ENCODE measurements at places on chromosomes 4 and X.

DNA sequence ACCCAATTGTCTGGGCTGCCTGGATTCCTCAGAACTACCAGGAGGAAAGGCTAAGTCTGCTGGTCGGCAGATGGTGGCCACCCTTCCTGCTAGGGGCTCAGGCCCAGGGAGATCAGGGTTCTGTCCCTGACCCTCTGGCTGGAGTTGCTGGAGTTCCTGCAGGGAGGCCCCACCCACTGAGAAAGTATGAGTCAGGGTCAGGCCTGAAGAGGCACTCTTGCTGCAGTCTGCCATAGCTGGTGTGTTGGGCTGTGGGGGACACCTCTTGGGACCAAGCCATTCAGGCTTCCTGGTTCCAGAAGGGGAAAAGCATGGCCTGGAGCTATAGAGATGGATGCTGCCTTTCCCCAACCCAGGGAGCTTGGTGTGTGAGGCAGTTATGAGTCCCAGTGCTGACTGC lies 40.4 kb upstream of the PCDH18 start:
- no peak for DNase-seq

- no peak for DNase-seq
Measured at GRCh38 chr4:181331214-181331613, 912.0 kb upstream of the TENM3 start.

DNA sequence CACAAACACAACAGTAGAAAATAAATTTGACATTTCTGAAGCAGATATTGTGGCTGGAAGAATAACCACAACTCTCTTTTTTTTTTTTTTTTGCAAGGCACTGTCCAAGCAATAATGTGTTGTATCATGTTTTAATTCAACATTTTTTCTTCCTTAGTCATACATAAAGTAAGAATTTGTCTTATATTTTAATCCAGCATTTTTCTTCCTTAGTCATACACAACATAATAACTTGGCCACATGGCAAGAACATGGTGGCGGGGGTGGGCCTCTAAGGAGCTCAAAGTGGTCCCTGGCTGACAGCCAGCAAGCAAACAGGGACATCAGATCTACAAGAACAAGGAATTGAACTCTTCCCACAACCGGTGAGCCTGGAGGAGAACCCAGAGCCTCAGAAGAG lies 20.2 kb downstream of the FBXW7 start:
- no peak for DNase-seq

DNA sequence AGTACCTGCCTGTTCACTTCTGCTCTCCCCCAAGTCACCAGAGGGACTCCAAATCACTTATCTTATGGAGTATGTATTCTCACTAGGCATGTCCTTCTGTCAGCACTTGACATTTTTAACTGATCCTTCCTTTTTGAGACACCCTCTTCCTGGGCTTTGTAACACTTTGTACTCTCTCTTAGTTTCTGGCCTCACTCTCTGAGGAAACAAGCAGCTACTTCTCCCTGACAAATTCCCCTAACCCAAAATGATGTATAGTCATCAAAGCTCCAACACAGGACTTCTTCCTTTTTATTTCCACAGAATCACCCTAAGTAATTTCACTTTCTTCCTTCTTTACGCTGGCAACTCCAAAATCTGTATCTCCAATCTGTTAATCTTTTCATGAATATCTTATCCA lies 101.8 kb downstream of the ARAP2 start:
- DNase-seq: no peak

DNA sequence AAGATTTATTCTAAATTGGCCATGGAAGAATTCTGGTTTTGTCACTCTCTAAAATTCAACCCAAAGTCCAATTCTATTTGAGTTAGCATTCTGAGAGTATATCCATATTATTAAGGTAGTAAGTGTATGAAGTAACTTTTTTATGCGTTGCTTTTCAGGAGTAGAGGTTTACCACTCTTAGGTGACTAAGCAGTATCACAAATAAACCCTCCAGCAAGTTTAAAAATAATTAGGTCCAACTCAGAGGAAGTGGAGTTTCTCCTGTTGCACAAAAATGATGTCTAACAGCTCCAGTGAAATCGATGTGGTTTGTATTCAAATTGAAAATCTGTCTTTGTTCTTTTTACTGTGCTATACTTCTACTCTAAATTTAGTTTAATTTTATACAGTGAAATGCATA lies 6.6 kb downstream of the SCML1 start:
- DNase-seq: no peak

- DNase-seq: no peak
Measured at GRCh38 chr4:61521451-61521850, 321.3 kb downstream of the ADGRL3 start.

GRCh38 chr4:185838104-185838452 lies 26.1 kb upstream of the SORBS2 start:
- no peak for DNase-seq

GRCh38 chr4:170729236-170729635 lies 639.5 kb upstream of the AADAT start:
- no peak for DNase-seq

DNA sequence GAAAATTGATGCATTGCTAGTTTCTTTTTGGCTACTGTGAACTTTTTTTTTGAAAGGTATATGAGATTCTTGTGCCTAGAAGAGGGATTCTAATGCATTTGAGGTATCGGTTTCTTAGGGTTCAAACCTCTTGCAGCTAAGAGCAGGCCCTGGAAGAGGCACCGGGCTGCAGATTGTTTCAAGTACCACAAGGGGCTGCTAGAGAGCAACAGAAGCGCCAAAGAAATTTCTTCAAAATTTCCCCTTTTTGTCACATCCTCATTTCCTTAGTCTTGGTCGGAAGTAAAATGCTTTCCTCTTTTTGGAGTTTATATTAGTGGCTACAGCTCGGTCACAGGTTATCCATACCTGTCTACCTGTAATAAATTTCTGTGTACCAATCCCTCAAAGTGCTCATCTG lies 89.8 kb downstream of the PDGFRA start:
- no peak for DNase-seq

- DNase-seq: no peak
Measured at GRCh38 chrX:123337886-123338639, 154.0 kb downstream of the GRIA3 start.

DNA sequence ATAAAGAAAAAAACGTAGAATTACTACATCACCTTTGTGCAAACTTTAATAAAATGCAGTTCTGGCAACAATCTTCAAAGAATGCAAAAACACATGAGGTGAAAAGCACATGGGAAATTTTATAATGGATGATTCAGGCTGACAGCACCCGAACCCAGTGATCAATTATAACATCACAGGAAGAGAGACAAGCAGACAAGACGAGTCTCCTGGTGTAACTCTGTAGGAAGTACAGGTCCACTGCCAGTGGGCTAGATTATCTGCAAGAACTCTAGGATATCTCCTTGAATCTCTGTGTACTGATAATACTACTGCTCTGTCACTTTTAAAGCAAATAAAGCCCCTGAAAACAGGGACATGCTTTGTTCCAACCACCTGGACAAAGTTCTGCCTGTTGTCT lies 58.9 kb upstream of the NXF3 start:
- DNase-seq: no peak

DNA sequence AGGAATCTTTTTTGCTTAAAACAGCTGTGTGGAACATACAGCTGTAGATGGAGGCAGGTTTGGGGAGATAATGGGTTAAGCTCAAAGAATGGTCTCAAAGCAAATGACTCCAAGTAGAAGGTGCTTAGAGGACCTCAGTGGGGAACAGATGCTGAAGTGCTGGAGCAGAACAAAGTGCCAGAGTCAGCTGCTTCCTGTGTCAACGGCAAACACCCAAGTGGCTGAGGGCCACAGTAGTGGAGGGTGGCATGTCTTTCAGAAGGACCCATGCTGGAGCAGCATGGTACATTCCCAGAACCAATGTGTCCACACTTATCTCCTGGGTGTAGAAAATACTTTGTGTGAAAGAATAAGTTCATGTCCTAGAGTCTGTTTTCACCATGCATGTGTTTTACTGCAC lies 197.5 kb downstream of the CCNG2 start:
- no peak for DNase-seq

GRCh38 chr4:77676842-77677241 lies 71.2 kb downstream of the CXCL13 start:
- DNase-seq: no peak

DNA sequence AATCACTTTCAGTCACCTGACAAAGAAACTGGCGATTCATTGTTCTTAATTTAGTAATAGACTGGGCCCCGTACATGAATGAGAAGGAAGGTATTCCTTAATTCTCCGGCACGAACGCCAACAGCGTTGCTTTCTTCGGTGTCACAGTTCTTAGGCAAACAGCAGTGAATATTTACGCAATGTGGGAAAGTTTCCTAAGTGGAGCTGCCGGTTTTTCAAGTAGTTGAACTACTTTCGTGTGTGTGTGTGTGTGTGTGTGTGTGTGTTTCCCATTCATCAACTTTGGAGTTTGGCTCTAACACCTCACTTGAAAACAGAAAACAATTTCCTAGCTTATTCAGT lies 651 bp downstream of the NXT2 start:
- DNase-seq: no peak

- DNase-seq: no peak
Measured at GRCh38 chrX:48794911-48795515, 6.9 kb upstream of the HDAC6 start.

- no peak for DNase-seq
Measured at GRCh38 chr4:189800545-189801088, 140.1 kb upstream of the FRG1 start.

GRCh38 chrX:79110731-79111130 lies 33.8 kb upstream of the GPR174 start:
- no peak for DNase-seq

DNA sequence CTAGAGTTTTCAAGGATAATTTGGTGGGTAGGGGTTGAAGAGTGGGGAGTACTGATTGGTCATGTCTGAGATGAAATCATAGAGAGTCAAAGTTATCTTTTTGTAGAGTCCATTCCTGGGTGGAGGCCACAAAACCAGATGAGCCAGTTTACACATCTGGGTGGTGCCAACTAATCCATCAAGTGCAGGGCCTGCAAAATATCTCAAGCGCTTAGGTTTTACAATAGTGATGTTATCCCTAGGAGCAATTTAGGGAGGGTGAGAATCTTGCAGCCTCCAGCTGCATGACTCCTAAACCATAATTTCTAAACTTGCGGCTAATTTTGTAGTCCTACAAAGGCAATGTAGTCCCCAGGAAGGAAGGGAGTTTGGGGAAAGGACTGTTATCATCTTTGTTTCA lies 988.3 kb upstream of the LCORL start:
- no peak for DNase-seq

DNA sequence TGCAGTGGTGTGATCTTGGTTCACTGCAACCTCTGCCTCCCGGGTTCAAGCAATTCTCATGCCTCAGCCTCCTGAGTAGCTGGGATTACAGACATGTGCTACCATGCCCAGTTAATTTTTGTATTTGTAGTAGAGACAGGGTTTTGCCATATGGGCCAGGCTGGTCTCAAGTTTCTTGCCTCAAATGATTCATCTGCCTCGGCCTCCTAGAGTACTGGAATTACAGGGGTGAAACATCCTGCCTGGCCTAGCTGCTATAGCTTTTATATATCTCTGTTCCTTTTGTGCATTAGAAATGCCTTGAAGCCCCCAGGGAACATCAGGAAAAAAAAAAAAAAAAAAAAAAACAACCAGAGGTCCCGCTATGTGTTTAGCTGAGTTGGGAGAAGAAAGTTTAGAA lies 34.8 kb downstream of the UBE2K start:
- DNase-seq: no peak

DNA sequence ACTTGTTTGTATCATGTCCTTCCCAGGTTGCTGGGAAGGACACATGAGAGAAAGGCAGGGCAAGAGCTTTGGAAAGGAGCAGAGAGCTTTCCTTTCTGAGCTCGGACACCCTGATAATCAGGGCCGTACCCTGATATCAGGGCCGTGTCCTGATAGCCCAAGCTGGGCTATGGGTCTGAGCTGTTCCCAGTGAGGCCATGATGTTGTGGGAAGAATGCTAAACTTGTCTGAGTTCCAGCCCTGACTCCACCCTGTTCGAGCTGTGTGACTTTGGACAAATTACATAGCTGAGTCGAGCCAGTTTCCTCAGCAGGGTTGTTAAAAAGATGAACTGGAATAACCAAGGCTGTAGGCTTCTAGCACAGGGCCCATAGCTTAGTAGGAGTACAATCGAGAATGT lies 3.3 kb upstream of the CXCR3 start:
- DNase-seq: no peak

- DNase-seq: no peak
Measured at GRCh38 chrX:67780694-67781109, 236.9 kb downstream of the AR start.
